ENCODE measurements at places on chromosomes 4 and X.

DNA sequence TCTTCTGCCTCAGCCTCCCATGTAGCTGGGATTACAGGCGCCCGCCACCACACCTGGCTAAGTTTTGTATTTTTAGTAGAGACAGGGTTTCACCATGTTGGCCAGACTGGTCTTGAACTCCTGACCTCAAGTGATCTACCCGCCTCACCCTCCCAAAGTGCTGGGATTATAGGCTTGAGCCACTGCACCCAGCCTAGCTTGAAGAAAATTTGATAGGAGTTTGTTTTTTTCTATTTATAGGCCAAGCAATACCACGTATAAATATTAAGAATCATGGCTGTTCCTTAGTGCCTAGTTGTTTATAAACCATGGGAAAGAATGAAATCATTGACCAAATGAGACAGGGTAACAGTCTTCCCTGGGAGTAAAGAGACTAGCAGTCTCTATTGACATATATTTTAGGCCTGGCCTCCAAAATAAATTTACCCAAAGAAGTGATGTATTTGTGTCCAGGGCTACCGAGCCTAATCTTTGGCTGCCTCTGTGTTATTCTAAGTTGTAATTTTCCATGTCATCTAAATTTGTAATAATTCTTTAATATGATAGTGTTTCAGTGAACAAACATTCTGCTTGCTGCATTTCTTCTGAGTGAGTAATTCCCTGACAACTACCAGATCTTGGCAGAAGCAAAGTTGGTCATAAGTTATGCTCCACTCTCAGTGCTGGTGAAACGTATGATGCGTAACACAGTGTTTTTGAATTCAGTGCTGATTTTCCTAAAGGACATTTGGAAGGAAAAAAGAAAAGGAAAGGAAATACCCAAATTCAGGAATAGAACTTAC lies 10.3 kb downstream of the PKD2 start:
- no peak for DNase-seq

DNA sequence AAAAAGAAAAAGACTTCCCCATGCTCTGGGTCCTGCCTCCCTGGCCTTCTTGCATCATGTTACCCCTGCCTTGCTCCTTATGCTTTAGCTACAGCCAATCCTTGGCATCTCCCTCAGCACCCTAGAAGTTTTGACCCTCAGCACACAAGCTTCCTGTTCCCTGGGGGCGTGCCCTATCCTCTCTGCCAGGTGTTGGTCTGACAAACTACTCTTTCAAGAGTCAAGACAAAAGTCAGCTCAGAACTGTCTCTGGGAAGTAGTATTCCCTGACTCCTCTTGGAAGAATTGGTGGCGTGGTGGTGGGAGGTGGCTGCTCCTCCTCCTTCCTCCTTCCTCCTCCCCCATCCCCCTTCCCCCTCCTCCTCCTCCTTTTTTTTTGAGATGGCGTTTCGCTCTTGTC lies 41.0 kb downstream of the PRPS1 start:
- DNase-seq, result no peak

DNA sequence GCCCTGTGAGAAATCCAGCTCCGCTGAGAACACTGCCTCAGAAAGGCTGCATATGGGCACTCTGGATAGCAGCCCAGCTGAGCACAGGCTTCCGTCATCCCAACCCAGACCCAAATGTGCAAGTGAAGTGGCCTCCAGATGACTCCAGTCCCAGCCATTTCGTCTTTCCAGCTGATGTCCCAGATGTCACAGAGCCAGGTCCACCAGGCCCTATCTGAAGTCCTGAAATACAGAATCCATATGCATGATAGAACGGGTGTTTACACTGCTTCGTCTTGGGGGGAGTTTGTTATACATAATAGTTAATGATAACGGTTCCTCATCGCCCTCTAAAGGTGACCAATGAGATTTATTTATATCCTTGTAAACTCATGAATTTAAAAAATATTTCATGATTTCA lies 72.6 kb upstream of the TRIM2 start:
- DNase-seq, result no peak

- DNase-seq, result no peak
Measured at GRCh38 chrX:148498067-148498466, 2.4 kb upstream of the AFF2 start.

DNA sequence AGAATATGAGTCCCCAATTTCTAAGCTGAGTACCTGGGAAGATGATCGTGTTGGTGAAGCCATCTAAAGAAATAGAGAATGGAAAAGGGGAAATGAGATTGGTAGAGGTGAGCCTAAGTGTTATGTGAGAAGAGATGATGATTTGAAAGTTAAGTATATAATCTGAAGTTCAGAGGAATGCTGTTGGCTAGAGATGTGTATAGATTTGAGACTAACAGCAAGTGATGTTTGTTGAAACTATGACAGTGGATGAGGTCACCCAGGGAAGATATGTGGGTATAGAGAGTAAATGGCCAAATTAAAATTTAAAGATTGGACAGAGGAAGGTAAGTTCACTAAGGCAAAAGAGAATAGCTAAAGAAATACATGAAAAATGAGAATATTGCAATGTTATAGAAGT lies 324.2 kb downstream of the MAPK10 start:
- DNase-seq, result no peak

DNA sequence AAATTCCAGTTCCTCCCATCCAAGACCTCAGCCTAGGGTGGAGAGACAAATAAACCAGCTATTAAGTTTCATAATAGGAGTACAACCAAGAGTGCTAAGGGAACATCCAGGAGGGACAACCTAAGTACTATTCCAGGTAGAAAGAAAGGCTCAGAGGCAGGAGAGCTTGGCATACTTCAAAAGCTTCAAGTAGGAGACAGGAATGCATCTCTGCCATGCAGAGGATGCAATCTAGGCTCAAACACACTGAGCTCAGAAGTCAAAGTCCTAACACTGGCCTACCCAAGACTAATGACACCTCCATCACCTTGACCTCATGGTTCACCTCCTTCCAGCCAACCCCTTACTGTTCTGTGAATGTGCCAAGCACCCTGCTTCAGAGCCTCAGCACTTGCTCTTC lies 8.1 kb downstream of the WDFY3 start:
- no peak for DNase-seq

- no peak for DNase-seq
Measured at GRCh38 chrX:46710927-46711623, 47.8 kb downstream of the SLC9A7 start.

DNA sequence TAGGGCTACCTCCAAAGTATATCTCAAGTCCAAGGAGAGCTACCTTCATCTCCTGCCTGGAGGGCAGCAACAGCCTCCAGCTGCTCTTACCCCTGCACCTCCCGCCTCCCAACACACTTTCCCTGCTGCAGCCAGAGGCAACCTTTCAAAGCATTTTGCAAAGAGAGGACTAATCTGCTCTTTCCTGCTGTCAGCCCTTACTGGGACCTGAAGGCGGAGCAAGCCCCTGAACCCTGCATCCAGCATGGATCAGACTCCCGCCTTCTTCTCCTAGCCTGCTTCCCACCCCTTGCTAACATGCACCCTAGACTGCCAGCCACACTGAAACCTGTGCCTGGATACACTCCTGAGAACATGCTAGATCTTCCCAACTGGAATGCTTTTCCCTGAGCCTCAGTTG lies 37.7 kb upstream of the VMA21 start:
- no peak for DNase-seq

GRCh38 chr4:183096276-183096965 lies 2.6 kb upstream of the WWC2 start:
- DNase-seq, result no peak

DNA sequence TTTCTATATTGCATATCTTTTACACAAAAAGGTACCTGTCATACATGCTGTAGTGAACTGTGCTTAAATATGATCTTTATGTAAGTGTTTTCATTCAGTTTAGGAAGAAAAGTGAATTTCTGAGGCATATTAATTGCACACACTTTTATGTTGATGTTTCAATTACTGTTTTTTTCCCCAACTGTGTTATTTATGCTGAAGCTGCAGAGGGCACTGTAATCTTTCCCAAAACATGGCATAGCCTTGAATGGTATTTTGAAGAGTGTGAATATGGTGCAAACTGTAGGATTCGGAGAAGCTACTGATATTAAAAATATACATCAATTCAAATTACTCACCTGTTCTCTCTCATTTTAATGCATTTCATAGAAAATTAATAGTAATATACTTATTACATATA lies 6.0 kb upstream of the CENPE start:
- DNase-seq, result no peak

DNA sequence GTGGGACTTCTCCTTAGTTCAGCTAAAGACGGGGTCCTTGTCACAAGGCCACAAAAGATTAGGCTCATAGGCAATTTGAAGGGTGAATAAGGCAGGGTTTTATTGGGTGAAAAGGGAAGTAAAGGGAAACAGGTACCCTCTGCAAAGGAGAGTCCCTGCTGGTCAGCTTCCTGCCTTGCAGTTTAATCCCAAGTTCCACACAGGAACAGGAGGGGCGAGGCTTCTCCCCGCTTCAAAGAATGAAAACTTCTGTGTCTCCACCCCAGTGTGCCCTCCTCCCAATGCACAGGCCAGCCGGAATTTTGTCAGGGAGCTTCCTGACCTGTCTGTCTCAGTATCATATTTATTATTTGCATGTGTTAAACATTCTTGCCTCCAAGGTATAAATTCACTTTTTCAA lies 37.1 kb downstream of the ITM2A start:
- DNase-seq, result no peak

GRCh38 chr4:150237110-150237872 lies 159.0 kb downstream of the DCLK2 start:
- DNase-seq, result no peak

- DNase-seq, result no peak
Measured at GRCh38 chrX:34140816-34141215, 8.7 kb upstream of the FAM47A start.

DNA sequence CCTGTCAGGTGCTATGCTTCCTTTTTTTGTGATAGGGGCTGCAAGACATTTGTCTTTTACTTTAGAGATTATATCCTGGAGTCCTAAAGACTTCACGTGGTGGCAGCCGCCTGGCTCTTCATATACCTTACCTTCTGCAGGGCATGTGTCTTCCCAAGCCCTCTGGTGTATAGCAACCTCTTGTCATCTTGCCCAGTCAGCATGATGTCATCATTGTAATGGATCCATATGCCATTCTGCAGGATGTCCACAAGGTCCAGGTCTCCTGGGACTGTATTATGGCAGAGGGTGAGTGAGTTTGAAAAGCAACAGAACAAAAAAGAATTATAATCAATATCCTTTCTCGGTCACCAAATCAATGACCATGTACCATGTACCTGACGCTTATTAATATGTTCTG lies 82.2 kb upstream of the SCOC start:
- no peak for DNase-seq

GRCh38 chr4:67438975-67439374 lies 106.3 kb downstream of the CENPC start:
- DNase-seq, result no peak

- no peak for DNase-seq
Measured at GRCh38 chr4:114025176-114025777, 45.8 kb upstream of the ARSJ start.

DNA sequence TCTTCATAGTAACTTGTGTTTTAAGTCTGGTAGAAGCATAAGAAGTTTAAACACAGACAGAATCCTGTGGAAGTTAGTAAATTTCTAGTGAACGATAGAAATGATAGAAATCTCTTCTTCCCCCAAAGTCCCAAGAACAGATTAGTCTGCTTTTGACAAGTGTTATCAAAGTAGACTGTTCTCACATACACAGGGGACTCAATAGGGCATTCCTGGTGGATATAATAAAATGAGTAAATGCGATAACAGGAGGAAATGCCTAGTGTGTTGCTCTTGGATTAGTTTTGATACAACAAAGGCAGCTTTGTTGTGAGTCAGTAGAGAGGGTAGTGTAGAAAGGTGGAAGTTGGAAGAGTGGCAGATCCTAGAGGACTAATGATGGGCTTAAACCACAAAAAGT lies 43.5 kb downstream of the CLCN3 start:
- DNase-seq, result no peak

Measured in SHP77 treated with DMSO at 0.1 percent for 48 hours (cell line).